Hippocampal formation (tissue), 2 donors: ENCODE measurements at places on chromosomes 5 and 9.

- DNase-seq = no peak
Observed at GRCh38 chr9:72978744-72979143, 25.9 kb upstream of the ALDH1A1 start.

DNA sequence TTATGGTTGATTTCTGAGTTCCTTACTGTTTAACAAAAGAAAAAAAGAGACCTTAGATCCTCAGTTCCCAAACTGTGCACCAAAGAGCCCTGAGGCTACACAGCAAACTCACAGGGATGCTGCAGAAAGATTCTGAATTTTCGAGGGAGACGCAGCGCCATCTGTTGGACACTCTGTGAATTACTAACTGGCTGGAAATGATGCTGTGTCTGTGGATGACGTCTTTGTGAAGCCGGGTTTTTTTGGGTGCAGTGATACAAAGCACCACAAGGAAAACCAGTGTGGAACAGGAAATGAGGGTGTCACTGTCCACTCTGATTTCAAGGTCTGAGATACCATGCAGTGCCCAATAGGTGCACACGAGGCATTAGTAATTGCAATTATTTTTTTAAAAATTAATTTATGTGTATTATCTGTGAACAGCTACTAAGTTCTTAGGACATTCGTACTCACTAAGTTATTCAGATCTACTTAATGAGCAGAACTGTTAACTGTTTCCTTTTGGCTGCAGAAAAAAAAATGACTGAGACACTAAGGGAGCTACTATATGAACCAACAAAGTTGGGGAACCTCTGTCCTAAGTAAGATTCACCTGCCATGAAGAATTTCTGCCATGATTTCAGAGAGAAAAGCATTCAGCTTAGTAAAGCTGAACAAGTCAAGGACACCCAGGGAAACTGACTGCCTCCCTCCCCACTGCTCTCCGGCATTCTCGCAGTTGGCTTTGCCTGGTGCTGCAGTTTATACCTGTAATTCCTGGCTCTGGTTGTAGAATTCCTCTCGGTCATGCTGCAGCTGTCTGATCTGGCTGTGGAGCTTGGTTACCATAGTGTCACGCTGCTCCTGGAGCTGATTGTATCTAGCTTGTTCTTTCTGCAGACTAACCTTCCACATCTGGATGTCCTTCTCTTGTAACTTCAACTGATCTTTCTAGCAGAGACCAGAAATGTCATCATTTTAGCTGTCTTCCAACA is 23.4 kb downstream of the SPACA9 start:
- DNase-seq = peak; percentile 66

- DNase-seq = no peak
Observed at GRCh38 chr9:105385381-105385985, 62.4 kb upstream of the FSD1L start.

DNA sequence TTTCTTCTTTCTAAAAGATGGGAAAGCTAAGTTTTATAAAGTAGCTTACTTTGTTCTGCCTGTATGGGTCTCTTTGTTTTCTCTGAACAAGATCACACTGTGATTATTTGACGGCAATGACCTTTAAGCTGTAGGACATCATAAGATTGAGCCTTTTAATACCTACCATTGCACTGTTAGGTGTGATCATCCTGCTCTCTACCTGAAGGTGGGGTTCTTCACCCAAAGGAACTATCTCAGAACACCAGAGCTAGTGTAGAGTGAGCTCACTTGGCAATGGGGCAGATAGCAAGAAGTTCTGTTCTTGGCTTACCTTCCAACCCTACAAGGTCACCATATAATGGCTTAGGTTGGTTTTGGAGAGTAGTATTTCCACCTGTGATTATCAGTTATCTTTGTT is 200.2 kb downstream of the SPATA31D1 start:
- no peak for DNase-seq

DNA sequence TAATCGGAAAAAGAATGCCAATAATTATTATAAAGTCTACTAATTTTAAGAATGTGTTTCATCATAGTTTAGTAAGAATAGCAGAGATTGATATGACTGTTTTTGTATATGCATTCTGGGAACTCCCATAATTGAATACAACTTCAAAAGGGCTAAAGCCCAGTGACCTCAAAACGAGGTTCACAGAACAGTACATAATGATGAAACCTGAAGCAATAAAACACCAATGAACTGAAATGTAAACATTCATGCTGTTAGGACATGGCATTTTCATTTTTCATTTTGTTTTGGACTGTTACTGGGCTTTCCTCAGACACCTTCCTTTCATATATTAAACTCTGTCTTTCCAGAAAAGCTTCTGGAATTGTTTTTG is 684 bp upstream of the JMY start:
- DNase-seq = no peak

GRCh38 chr9:9730174-9730573 is 882.6 kb downstream of the PTPRD start:
- DNase-seq = no peak

DNA sequence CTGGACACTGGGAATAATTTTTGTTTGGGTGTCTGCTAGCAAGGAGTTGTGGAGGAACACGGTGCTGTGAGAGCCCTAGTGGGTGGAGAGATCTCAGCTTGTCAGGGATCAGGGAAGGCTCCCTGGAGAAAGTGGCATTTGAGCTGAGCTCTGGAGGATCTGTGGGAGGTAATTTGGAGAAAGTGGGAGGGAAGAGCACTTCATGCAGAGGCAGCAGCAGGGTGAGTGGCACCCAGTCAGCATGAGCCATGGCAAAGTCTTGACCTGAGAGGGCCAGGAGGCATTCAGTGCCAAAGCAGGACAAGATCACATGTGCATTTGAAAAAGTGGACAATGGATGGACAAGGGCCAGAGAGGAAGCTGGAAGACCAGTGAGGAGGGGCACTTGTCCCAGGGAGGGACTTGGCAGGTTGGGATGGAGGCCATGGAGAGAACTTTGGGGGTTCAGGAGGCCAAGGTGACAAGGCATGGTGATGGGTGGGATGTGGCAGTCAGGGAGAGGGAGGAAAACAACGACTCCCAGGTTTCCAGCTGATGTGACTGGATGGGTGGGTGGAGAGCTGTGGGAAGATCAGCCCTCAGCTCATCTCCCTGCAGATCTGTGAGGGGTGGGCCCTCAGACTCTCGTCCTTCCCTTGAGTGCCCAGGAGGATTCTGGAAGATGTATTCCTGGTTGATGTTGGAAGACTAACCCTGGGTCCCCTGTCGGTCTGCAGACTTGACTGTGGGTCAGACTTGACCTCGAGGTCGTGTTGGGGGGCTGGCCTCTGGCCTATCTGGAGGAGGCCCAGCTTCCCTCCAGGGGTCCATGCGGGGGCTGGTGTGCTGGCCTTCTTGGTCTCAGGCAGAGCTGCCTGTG is 68.9 kb upstream of the PITX1 start:
- no peak for DNase-seq
